Thoracic aorta (tissue), 2 donors: ENCODE measurements at places on chromosomes 3 and 15. TPM values are rescaled to one million over a fixed set of nuclear protein-coding genes. Genes with fewer than 3 reads are reported as not detected.

DNA sequence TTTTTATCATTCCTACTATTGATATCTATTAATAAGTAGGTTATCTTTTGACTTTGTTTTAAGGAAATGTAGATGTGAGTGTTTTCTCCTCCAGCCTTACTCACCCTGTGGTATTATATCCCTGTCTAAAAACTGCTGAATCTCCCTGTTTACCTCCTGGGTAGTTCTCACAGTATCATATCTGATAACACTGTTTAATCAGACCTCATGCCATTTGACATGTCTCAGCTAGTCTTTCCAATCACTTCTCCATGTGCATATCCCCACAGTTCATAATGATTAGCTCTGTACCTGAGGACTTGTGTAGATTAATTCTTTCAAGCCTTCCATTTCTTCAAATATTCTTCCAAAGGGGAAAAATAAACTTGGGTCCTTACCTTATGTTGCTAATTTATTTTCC is 30.7 kb downstream of the DUOX2 start:
- no peak overlapping the region for H3K27ac ChIP-seq
- H3K4me3 ChIP-seq: no peak overlapping the region
- no peak for DNase-seq
- H3K4me1 ChIP-seq: no peaks in the 10 kb centered on the region
- no peaks in the 10 kb centered on the region for H3K27me3 ChIP-seq
- H3K36me3 ChIP-seq: no peaks in the 10 kb centered on the region

DNA sequence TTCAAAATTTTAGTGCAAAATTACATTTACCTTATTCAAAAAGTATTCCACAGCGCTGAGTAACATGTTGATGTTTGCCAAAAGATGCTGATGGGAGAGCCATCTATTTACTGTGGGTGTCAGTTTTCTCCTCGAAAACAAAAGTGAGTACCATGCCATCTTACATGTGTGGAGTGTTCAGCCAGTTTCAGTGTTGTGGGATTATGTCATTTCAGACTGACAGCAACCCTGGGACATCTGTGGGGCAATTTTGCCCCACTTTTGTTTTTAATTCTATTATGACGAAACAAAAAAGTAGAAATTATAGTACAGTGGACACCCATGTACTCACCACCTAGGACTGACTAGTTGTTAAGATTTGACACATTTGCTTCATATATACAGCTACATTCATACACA is 19.6 kb downstream of the SLCO3A1 start:
- peaks cover 4% of the 10 kb centered on the region for H3K4me1 ChIP-seq
- H3K27ac ChIP-seq: no peak overlapping the region
- DNase-seq: no peak
- H3K4me3 ChIP-seq: no peak overlapping the region
- no peaks in the 10 kb centered on the region for H3K36me3 ChIP-seq

DNA sequence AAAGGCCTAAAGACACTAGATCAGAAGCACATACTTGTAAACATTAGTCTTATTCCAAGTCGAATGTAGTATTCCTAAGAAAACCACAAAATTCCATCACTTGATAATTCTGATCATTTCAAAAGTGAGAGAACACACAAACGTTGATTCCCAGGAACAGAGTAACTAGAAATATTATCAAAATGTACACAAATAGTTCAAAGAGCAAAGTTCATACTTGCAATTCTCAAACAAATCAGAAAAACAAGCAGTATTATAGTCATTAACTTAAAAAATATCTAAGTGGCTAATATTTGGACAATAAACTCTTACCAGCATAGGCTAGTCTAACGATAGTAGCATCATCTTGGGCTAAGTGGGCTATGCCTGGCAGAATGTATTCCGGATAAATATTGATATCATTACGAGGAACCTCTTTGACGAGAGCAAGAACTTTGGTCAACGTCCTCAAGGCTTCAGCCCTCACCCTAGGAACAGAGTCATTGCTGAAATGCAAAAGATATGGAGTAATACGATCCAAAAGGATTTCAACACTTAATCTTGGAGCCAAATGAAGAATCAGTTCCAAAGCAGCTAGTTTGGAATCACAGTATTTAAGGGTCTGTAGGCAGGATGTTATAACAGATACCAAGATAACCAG is 13.3 kb downstream of the PIK3R4 start:
- no peaks in the 10 kb centered on the region for H3K27me3 ChIP-seq
- no peak for DNase-seq
- H3K36me3 ChIP-seq: peaks cover 5% of the 10 kb centered on the region
- H3K4me1 ChIP-seq: no peaks in the 10 kb centered on the region
- H3K4me3 ChIP-seq: no peak overlapping the region

DNA sequence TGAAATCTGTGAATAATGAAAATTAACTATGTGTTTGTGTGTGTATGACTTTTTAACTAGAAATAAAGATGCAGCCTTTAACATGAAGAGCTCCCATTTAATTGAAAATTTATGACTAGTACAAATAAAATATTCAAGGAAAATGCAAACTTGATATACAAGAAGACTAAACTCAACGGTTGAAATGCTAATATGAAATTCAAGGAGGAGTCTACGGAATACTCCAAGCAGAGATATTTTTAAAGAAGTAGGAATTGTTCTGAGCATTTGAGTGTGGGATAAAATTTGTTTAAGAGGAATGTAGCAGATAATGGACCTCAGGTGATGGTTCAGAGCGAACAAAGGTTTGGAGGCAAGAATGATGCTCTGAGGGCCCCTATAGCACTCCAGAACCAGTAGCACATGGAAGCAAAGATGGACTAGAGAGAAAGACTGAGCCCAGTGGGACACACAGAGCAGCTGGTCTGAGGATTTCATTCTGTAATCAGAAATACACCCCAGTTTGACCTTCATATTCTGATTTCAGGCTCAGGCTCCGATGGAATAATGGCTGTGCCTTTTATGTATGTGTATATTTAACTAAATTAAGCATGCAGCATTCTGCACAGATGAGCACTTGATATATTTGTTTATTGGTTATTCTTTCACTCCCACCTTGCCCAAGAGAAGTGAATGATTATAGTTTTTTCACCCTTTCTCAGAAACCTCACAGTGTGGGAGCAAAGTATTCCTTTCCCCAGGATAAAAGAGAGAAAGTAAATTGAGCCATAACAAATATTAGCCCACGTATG is 227.1 kb downstream of the ZPLD1 start:
- H3K36me3 ChIP-seq: no peaks in the 10 kb centered on the region
- no peak overlapping the region for H3K4me3 ChIP-seq
- DNase-seq: no peak
- no peak overlapping the region for H3K27ac ChIP-seq
- no peaks in the 10 kb centered on the region for H3K4me1 ChIP-seq

- H3K4me3 ChIP-seq: no peak overlapping the region
- H3K4me1 ChIP-seq: peaks cover 12% of the 10 kb centered on the region
- no peaks in the 10 kb centered on the region for H3K27me3 ChIP-seq
Observed at GRCh38 chr3:115363071-115363470, 216.0 kb upstream of the ZBTB20 start.

- no peaks in the 10 kb centered on the region for H3K27me3 ChIP-seq
- DNase-seq: no peak
- H3K27ac ChIP-seq: no peak overlapping the region
- no peaks in the 10 kb centered on the region for H3K36me3 ChIP-seq
- no peaks in the 10 kb centered on the region for H3K4me1 ChIP-seq
Observed at GRCh38 chr15:66994927-66995656, 70.3 kb upstream of the SMAD3 start.

- no peak overlapping the region for H3K4me3 ChIP-seq
- no peak for DNase-seq
- no peaks in the 10 kb centered on the region for H3K4me1 ChIP-seq
- H3K27ac ChIP-seq: no peak overlapping the region
- no peaks in the 10 kb centered on the region for H3K36me3 ChIP-seq
Observed at GRCh38 chr3:61381745-61382392, 130.6 kb upstream of the FHIT start.

GRCh38 chr3:61594144-61594963 is 33.0 kb downstream of the PTPRG start:
- H3K27ac ChIP-seq: no peak overlapping the region
- H3K36me3 ChIP-seq: no peaks in the 10 kb centered on the region
- DNase-seq: no peak
- no peak overlapping the region for H3K4me3 ChIP-seq
- H3K27me3 ChIP-seq: no peaks in the 10 kb centered on the region

DNA sequence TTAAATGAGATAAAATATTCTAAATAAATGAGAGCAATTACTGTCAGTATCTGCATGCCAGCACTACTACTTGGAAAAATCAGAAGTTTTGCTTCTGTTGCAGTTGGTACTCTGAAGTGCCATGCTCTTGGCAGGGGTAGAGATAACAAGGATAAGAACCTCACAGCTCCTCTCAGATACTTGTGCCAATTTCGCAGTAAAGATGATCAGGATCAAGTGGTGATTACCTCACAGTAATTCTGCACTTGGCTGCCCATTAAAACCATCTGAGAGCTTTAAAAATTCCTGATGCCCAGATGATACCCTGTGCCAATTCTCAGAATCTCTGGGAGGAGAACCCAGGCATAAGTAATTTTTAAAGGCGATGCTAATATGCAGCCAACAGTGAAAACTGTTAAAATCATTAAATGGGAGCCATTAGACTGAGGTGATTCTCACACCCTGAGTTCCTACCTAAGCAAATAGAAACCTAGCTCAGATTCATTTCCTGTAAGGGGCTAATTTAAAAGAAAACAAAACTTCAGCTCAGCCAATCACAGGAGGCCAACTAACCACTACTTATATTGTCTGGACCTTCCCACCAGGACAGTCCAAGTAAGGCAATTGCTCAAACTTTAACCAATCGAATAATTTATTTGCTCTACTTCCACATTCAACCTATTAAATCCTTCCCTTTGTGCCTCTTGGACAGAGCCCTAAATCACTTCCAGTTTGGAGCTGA is 171.2 kb downstream of the KCNMB2 start:
- no peaks in the 10 kb centered on the region for H3K27me3 ChIP-seq
- no peaks in the 10 kb centered on the region for H3K36me3 ChIP-seq
- H3K27ac ChIP-seq: no peak overlapping the region
- no peak overlapping the region for H3K4me3 ChIP-seq
- DNase-seq: no peak
- H3K4me1 ChIP-seq: no peaks in the 10 kb centered on the region

GRCh38 chr3:134437211-134437752 is 48.5 kb downstream of the ANAPC13 start:
- H3K4me3 ChIP-seq: no peak overlapping the region
- no peaks in the 10 kb centered on the region for H3K4me1 ChIP-seq
- no peaks in the 10 kb centered on the region for H3K36me3 ChIP-seq
- no peaks in the 10 kb centered on the region for H3K27me3 ChIP-seq

DNA sequence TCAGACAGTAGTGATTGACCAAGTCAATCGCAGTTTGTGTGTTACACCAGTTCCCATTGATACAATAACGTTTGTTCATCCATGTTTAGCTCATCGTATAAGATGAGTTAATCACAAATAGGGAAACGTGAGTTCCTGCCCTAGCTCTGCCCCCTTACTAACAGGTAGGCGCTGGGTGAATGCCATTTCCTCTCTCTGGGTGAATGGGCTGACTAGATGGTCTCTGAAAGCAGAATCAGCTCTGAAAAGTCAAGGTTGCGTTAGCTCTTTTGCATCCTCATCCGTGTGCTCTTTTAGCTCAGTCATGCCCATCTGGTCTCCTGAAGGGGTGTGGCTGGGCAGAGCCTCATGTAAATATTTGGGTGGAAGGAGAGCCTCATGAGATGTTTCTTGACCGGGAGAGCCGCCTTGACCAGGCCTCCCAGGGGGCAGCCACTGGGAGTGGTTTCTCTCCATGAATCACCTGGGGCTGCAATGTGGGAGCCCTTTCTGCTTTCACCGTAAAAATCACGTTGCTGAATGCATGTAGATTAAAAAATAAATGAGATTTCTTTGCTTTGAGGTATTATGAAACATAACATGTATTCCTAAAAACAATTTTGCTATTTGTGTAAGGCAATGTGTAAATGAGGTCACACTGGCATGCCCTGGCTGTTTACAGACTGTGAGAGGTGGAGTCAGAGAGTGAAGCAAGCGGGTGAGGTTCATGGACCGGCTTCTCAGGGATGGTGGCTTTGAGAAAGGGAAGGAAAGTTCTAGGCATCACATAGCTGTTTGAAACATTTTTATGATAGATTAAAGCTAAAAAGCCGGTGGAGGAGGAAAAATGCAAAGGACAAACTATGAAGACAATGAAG is 108.4 kb upstream of the RASGRP1 start:
- no peaks in the 10 kb centered on the region for H3K36me3 ChIP-seq
- no peaks in the 10 kb centered on the region for H3K27me3 ChIP-seq
- H3K4me3 ChIP-seq: no peak overlapping the region
- H3K27ac ChIP-seq: no peak overlapping the region
- DNase-seq: no peak
- H3K4me1 ChIP-seq: no peaks in the 10 kb centered on the region

GRCh38 chr3:185114756-185115155 is 38.1 kb downstream of the C3orf70 start:
- no peak overlapping the region for H3K27ac ChIP-seq
- no peak overlapping the region for H3K4me3 ChIP-seq
- H3K27me3 ChIP-seq: no peaks in the 10 kb centered on the region
- no peak for DNase-seq

- DNase-seq: no peak
- no peak overlapping the region for H3K27ac ChIP-seq
- no peaks in the 10 kb centered on the region for H3K36me3 ChIP-seq
- no peak overlapping the region for H3K4me3 ChIP-seq
- peaks cover 7% of the 10 kb centered on the region for H3K4me1 ChIP-seq
Observed at GRCh38 chr3:29827756-29828155, 546.9 kb downstream of the RBMS3 start.

The CSPG4 gene
- total RNA-seq: 252 TPM

The PRSS50 gene
- total RNA-seq: 0.54 TPM

The CFAP100 gene
- total RNA-seq: not detected

The ERC2 gene
- not detected for total RNA-seq

The TMEM108 gene
- 0.28 TPM for total RNA-seq

The PYGO1 gene
- total RNA-seq: 7.4 TPM

The OCA2 gene
- 14.8 TPM for total RNA-seq

The NR1I2 gene
- not detected for total RNA-seq

The CEP70 gene
- total RNA-seq: 38.2 TPM
